ENCODE measurements at places on chromosomes 3 and 15.
A peak's percentile ranks its signal among the peaks of the same experiment; 100 is the strongest.

DNA sequence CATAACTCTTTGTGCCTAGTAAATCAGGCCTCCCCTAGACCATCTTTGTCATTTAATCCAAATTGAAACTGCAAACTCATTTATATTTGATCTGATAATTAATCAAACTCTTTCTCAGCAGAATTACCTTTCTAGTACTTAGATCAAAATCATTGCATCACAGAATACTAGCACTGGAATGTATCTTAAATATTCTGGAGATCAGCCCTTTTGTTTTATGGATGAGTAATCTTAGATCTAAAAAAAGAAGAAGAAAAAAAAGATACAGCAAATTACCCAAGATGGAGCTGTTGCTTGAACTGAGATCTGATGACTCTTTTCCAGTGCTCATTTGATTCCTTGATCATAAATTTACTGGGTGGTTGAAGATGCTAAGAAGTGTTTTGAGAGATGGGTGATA is 47.9 kb downstream of the NAALADL2 start:
- DNase-seq, result no peak

DNA sequence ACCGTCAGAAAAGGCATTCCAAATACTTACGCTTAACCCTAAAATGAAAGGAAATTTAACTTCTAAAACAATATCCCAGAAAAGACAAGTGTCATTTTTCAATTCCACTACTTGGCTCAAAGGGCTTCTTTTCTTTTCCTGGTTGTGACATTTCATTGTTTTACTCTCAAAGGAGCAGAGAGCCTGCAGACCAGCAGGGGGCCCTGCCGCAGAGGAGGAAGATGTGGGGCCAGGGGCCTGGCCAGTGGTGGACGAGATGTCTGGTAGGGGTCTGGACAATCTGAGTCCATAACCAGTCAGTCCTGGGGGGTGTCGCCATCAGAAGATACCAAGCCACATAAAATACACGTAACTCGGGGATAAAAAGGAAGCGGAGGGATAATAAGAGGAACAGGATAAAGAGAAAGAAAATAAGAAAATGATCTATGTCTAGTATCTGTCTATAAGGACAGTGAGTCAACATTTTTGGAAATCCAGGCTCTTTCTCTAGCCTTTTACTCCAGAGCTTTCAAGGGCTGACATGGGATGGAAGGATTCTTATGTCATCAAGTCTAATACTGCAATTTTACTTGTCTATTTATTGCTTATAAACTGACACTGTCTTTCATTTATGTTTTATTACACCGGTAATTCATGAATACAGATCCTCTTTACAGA is 54.2 kb upstream of the ARHGEF3 start:
- DNase-seq, result no peak

- DNase-seq, result no peak
These were observed 24.8 kb upstream of the ZNF774 start for GRCh38 chr15:90327311-90327710.

GRCh38 chr3:48275287-48276027 is 34.6 kb downstream of the ZNF589 start:
- DNase-seq, result no peak

DNA sequence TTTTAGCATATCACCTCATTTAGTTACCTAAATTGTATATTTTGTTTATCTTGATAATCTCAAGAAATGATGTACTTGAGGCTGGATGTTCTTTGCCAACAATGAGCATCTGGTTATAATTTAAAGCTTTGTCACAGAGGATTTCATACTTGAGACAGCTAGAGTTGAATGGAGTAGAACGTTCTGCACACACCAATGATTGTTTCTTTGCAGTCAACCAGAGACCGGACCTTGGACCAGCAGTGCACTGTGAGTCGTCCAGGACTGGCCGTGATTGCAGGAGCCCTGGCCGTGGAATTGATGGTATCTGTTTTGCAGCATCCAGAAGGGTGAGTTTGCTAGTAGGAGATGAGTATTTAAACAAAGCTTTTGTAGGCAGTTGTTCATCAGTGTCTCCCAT is 90.4 kb downstream of the ATG7 start:
- DNase-seq, result no peak

GRCh38 chr3:128484404-128485281 is 8.4 kb downstream of the GATA2 start:
- no peak for DNase-seq

DNA sequence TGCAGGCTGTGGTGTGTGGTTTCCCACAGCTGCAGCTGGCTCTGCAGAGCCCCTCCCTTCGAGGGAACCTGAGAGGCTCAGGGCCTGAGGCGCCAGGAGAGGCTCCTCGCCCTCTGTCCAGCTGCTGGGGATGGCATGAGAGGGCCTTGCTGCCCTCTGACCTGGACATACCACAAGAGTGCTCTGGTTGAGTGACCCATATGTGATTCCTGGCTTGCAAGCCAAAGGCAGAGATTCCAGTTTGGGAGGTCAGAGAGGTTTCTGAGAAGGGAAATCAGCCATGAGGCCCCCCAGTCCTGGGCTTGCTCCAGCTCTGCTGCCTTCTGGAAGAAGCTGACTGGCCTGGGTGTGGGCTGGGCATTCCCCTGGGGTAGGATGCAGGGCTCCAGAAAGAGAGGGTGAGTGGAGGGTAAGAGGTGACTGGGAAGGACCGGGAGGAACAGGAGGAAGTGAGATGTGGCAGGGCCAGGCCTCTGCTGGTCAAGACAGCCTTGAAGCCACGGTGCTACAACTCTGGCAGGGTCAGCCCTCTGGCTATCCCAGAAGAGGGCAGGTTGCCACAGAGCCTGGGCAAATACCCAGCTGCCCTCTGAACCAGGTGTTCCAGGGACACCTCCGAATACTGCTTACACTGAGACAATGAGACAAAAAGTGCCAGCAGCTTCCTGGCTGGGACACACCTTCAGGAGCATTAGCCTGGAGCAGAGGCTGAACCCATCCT is 16.0 kb upstream of the SRP14 start:
- no peak for DNase-seq

DNA sequence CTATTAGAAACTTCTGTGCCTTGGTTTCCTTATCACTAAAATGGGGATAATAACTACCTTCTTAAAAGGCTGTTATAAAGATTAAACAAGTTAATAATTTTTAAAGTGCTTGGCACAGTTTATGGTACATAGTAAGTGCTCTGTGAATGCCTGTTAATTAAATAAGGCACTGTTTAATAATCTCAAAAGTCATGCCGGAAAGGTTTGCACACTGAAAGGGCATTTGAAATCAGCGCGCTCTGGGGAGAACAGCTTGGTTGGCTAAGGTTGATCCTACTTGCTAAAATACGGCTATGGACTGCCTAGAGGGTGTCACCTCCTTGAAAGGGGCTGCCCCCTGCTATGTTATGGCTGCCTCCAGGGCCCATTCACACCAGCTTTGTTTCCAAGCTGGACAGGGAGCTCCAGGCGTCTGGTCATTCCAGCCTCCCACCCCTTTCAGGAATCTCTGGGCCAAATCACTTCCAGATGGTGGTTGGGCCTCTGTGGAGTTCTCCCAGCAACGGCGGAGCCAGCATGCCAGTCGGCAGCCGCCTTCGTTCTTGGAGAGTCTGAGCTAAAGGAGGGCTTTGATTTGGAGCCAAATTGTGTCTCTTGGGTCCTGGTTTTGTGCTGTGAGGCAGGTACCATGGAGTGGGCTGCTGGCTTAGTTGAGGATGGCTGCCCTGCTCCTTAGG is 5.9 kb downstream of the FLNB start:
- peak; percentile 93 for DNase-seq

DNA sequence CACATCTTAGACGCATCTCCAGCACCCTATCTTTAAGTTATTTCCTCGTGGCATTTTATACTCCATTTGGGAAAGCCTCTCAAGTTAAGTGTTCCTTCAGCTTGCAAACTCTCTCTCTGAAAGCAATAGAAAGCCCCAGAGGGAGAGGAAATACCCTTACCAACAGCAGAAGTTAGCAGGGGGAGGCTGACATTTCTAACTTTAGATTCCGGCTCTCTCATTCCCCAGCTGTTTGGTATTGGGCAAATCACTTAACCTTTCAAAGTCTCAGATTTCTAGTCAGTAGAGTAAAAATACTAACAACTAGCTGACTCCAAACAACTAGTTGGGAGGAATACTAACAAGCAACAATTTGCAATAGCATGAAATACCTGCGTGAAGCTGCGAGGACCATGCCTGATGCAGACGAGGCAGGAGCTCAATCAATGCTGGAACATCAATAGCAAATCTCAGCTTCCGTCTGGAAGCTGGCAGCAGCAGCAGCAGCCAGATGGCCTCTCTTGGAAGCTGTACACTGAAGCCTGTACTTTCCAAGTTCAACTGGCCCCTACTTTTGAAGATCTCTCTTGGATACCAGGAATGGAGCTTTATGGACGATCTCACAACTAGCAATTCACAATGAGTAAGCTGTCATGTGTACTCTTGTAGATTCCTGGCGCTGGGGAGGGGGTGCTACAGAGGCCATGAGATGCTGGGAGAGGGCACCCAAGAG is 47.8 kb downstream of the THBS1 start:
- DNase-seq, result no peak

GRCh38 chr3:193052354-193053045 is 134.8 kb upstream of the MB21D2 start:
- no peak for DNase-seq

DNA sequence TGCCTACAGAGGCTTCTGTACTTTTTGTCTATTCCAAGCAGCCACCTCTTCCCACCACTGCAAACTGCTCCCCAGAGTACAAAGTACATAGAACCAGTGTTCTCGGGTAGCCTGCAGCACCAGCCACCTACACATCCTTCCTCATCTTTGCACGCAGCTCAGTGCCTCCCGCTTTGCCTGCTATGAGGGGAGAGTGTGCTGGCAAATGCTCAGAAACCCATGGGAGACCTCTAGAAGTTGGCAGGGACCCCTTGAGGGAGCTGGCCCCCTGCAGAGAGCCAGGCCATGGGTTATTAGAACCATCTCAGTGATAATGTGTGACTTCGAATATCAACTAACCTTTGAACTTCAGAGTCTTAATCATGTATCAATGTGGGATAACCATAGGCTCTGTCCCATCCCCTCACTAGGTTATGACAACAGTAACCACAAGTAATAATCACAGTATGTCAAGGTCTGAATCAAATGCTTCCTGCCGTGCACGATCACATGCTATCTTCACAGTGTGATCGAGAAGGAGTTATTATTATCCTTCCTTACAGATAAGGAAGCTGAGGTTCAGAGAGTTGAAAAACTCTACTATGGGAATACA is 22.8 kb upstream of the SMAD3 start:
- DNase-seq, result no peak

GRCh38 chr3:46539443-46540005 is 26.6 kb downstream of the LRRC2 start:
- DNase-seq, result no peak

- DNase-seq, result no peak
These were observed 5.4 kb downstream of the MUC4 start for GRCh38 chr3:195806211-195806915.

GRCh38 chr15:72198356-72199204 is 993 bp upstream of the GRAMD2A start:
- no peak for DNase-seq

- DNase-seq, result no peak
These were observed 219.3 kb downstream of the EBLN2 start for GRCh38 chr3:73280746-73281145.

DNA sequence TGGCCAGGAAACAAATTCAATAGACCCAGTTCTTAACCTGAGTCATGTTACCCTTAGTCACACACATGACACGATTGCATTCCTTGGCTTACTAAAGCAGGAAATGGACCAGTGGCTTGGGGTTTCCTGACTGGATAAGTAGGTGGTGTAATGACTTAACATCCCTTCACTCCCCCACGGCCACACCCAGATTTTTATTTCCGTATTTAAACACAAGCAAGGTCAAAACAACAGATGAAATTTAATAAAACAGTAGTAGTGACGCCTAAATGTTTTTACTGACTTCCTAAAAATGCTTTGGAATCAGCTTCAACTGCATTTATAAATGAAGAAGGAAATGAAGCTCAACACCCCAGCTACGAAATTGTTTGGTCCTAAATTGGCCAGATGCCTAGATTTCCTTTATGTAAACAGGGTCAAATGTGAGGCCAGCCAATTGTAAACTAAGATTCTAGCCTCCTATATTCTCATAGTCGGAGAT is 324.3 kb downstream of the CHST2 start:
- peak; percentile 90 for DNase-seq

- no peak for DNase-seq
These were observed 17.7 kb downstream of the SOX2 start for GRCh38 chr3:181729341-181729869.

- DNase-seq, result no peak
These were observed 217.2 kb upstream of the CBLB start for GRCh38 chr3:106086038-106086437.

GRCh38 chr15:47431501-47431900 is 285.8 kb upstream of the SEMA6D start:
- DNase-seq, result peak; percentile 88

DNA sequence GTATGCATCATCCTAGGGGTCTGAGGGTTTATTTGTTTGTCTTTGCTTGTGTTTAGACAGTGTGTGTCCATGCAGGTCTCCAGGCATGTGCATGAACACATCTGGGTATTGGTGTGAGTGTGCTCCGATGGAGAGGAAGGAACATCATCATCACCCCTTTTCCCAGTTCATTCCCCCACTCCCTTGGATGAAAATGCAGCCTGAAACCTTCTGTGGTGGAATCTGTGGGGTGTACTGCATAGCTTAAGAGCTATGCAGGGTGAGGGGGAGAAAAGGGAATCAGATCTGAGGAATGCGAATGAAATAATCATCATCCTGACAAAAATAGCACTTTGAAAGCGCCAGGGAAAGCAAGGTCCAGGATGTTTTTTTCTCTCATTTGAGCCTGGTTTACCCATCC is 520.1 kb downstream of the NTRK3 start:
- DNase-seq, result no peak

- DNase-seq, result no peak
These were observed 6.4 kb downstream of the TLR9 start for GRCh38 chr3:52218937-52219650.

DNA sequence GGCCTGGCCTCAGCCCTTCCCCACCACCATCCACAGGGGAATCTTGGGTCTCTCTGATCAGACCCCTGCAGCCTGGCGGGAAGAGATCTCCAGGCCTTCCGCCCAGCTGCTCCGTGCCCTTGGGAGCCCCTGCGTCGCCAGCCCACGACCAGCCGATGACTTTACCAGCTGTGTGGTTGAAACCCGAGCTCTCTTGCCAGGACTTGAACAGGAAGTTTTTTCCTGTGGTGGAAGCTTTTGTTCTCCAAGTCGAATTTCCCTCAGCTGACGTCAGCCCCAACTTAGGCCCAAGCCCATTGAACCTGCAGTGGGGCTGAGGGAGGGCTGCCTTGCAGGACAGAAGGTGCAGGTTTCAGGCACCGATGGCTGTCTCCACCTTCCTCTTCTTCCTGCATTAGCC is 51.7 kb upstream of the SMAD3 start:
- DNase-seq, result no peak

DNA sequence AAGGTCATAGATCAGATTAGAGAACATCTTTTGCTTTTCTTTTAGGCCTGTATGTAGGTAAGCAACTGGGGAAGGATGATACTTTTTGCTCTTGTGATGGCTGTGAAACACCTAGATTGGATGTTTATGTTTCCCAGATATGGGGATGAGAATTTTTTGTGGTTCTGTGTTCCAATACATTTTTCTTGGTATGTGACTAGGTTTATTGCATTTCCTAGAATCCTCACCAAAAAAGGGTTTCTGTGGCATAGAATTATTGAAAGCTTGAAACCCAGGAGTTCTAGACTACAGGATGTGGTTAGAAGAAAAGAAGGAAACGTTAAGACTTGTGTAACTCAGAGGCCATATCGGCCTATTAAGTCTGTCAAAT is 25.8 kb downstream of the OXNAD1 start:
- no peak for DNase-seq

- DNase-seq, result no peak
These were observed 21.9 kb upstream of the THSD4 start for GRCh38 chr15:71093054-71094024.

- no peak for DNase-seq
These were observed 1.2 kb downstream of the SNX22 start for GRCh38 chr15:64152507-64153387.
